ENCODE measurements at places on chromosomes 3 and 15. TPM values are rescaled to one million over a fixed set of nuclear protein-coding genes. Genes with fewer than 3 reads are reported as not detected.
A peak's percentile ranks its signal among the peaks of the same experiment; 100 is the strongest.

COL7A1 gene
- 1.6 TPM for total RNA-seq

OXTR gene
- total RNA-seq = 0.18 TPM

CACNA1D gene
- not detected for total RNA-seq

GP5 gene
- total RNA-seq = 12.8 TPM

P2RY1 gene
- not detected for total RNA-seq

DNA sequence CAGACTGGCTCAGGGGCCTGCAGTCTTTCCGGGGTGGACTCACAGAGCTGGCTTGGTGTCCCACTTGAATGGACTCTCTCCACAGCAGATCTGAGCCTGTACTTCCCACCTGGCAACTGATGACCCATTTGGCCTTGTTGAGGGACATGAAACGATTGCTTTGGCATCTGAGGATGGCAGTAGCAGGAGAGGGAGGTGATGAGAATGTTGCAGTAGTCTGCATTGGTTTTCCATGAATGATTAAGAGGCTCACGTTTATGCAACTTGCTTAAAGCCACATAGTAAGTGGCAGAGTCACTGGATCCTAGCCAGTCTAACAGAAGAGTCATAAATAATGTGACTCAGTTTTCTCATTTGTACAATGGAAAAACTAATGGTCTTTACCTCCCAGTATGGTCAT lies 21.9 kb downstream of the IL20RB start:
- H3K36me3 ChIP-seq = peaks cover 17% of the 10 kb centered on the region
- DNase-seq = no peak
- H3K27ac ChIP-seq = no peak overlapping the region

GRCh38 chr3:153967260-153967659 lies 153.9 kb upstream of the ARHGEF26 start:
- no peaks in the 10 kb centered on the region for H3K4me1 ChIP-seq
- no peak for DNase-seq
- no peak overlapping the region for H3K27ac ChIP-seq
- H3K4me3 ChIP-seq = no peak overlapping the region
- peaks cover 10% of the 10 kb centered on the region for H3K27me3 ChIP-seq
- H3K36me3 ChIP-seq = no peaks in the 10 kb centered on the region

DNA sequence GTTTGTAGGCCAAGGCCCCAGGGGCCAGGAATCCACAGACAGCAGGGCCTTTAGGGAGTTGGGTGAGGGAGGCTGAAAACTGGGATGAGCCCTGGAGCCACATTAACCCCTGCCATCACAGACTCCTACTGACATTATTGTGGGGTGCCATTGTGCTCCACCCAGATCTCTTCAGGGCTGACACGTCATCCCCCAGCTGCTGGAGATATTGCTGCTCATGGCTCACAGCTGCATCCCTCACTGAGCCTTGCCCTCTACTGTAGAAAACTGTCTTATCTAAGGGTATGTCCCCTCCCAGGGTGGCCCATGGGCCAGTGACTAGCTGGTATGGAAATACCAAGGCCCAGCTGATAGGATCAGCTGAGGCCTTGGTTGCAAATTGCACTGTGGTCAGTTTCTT lies 87.3 kb upstream of the PRR23C start:
- no peak for DNase-seq
- H3K36me3 ChIP-seq = no peaks in the 10 kb centered on the region
- H3K4me3 ChIP-seq = no peak overlapping the region
- no peaks in the 10 kb centered on the region for H3K27me3 ChIP-seq
- no peak overlapping the region for H3K27ac ChIP-seq
- H3K4me1 ChIP-seq = no peaks in the 10 kb centered on the region

DNA sequence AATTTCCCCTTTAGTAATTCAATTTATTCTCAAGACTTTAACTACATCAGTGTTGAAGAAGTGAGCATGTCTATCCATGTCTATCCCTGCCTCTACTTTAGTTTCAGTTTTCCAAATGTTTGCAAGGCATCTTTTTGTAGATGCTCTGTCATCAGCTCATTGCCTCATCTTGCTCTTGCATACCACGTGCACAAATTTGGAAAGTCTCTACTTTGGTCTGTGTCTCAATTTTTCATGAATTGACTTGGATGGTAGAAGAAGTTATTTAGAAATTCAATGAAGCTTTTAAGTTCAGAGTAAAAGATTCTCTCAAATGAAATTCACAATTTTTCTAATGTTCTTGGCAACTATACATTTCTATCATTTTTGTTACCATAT lies 55.3 kb downstream of the CLDN1 start:
- H3K27me3 ChIP-seq = peaks cover 3% of the 10 kb centered on the region
- no peak for DNase-seq
- H3K36me3 ChIP-seq = no peaks in the 10 kb centered on the region
- no peaks in the 10 kb centered on the region for H3K4me1 ChIP-seq
- no peak overlapping the region for H3K4me3 ChIP-seq

GRCh38 chr15:45134682-45135604 lies 5.1 kb downstream of the DUOX1 start:
- H3K4me1 ChIP-seq = peaks cover 15% of the 10 kb centered on the region
- peaks cover 48% of the 10 kb centered on the region for H3K27me3 ChIP-seq
- peak overlapping the region; percentile 74 for H3K27ac ChIP-seq
- H3K36me3 ChIP-seq = peaks cover 2% of the 10 kb centered on the region

- DNase-seq = no peak
- no peaks in the 10 kb centered on the region for H3K36me3 ChIP-seq
- no peak overlapping the region for H3K27ac ChIP-seq
- no peaks in the 10 kb centered on the region for H3K4me1 ChIP-seq
- no peaks in the 10 kb centered on the region for H3K27me3 ChIP-seq
- H3K4me3 ChIP-seq = no peak overlapping the region
Measured at GRCh38 chr15:77554306-77555080, 78.2 kb downstream of the LINGO1 start.

- H3K36me3 ChIP-seq = peaks cover 8% of the 10 kb centered on the region
- no peak overlapping the region for H3K4me3 ChIP-seq
- no peak for DNase-seq
- H3K4me1 ChIP-seq = no peaks in the 10 kb centered on the region
Measured at GRCh38 chr3:179376474-179376873, 29.0 kb downstream of the MFN1 start.
